Occipital lobe (tissue), 3 donors: ENCODE measurements at places on chromosomes 6 and 20. TPM values are rescaled to one million over a fixed set of nuclear protein-coding genes. Genes with fewer than 3 reads are reported as not detected.

GRCh38 chr6:33195304-33196165, 3.3 kb upstream of the COL11A2 start:
- no peak for DNase-seq

- no peak for DNase-seq
Measured at GRCh38 chr6:50848989-50849795, 30.5 kb downstream of the TFAP2B start.

GNAS-AS1 gene
- 0.94 TPM for total RNA-seq

TBC1D7 gene
- total RNA-seq, result 41.8 TPM

SNTA1 gene
- total RNA-seq, result 15.6 TPM

DNA sequence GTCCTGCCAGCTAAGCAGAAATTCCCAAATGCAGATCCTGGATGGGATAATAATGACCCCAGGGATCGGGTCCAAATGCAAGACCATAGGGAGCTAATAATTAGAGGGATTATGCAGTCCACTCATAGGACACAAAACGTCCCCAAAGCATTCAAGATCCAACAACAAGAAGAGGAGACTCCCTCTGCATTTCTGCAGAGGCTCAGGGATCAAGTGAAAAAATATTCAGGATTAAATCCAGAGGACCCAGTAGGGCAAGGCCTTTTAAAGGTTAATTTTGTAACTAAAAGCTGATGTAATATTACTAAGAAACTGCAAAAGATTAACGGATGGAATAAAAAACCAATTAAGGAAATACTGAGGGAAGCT, 22.2 kb downstream of the HLA-A start:
- no peak for DNase-seq

DNA sequence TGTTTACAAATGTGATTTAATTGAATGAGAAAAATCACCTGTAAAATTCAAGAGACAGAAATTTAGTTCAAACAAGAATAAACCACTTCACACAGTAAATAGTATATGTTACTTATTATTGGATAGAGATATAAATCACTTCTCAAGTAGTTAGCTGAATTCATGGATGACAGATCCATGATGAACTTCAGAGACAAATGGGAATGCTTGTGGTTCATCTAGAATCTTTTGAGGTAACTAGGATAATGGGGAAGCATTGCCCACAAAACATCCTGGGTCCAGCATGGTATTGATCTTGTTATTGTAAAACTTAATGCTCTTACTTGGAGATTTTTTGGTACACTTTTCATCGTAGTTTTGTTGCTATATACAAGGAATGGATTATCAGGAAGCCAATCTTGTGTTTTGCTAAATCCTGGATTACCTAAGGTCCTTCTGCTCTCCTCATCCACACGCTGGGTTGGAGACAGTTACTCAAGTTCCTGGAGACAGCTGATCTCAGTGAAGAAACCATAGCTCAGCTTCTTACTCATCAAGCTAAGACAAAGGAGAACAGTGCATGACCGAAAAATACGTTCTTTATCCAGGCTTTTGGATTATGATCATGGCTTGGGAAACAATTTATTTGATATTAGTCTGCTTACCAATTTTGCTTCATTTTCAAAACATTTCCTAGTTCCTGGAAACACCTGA, 142.5 kb upstream of the PREP start:
- no peak for DNase-seq
